ENCODE measurements at places on chromosomes 11 and 22.

- no peak for DNase-seq
Observed at GRCh38 chr22:19110064-19110458, 12.2 kb downstream of the DGCR2 start.

- no peak for DNase-seq
Observed at GRCh38 chr11:129853518-129854231, 38.0 kb downstream of the TMEM45B start.

GRCh38 chr22:29306175-29306834 is at the start of gene GAS2L1:
GAS2L1 (plus strand) TSS chr22:29306650; CDS start chr22:29308106, 1,456 bp downstream.
- peak; percentile 60 for DNase-seq

DNA sequence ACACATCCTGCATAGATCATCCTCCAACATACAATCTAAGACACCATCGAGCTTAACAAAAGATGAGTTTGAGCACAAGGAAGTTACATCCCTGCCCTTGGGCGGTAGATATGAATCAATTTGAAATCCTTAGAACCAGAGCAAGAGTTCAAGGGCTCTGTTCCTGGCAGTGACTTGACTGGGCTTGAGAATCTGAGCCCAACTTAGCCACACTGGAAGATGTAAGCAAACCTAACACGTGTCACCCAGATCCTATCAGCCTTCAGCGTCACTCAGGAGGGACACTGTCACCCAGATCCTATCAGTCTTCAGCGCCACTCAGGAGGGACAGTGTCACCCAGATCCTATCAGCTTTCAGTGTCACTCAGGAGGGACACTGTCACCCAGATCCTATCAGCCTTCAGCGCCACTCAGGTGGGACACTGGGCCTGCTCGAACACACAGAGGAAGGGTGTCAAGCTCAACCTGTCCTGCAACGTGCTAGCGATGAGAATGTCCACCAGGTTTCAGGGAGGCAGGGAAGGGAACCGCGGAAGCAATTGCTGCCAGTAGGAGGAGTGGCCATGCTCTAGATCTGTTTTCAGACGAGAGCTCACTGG is 32.8 kb upstream of the CTSD start:
- no peak for DNase-seq

GRCh38 chr11:42410251-42410955 is 901.4 kb upstream of the API5 start:
- DNase-seq = no peak

DNA sequence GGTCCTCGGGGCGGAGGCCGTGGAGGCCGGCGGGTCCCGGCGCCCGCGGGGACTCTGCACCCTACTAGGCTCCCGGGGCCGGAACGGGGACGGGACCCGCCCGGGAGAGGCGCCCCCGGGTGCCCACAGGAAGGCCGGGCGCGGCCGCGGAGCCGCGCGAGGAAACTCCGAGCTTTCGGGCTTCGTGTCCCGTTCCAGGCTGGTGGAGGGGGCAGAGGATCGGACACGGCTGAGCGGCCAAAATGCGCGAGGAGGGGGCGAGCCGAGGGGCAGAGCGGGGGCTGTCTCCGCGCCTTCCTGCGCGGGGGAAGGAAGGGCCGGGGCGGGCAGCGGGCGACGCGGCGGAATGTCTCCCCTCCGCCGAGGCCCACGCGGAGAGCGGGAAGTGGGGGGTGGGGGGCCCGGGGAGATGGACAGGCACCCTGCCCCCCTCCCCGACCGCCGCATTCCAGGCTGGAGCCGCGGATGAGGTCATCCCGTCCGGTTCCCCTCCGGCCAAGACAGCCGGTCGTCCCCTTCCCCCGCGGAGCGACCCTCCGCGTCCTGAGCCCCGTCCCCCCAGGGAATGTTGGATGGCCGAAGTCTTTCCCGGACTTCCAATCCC is 430 bp downstream of the CDC42EP1 start:
- DNase-seq = peak; percentile 34

All from A172 (cell line).